ENCODE measurements at places on chromosomes 5 and 9. TPM values are rescaled to one million over a fixed set of nuclear protein-coding genes. Genes with fewer than 3 reads are reported as not detected.

CDH6 gene
- 5.3 TPM for total RNA-seq

BTNL3 gene
- not detected for total RNA-seq

LHX3 gene
- total RNA-seq, result not detected

GOLPH3 gene
- 87.0 TPM for total RNA-seq

OBP2B gene
- total RNA-seq, result not detected

ADAMTS13 gene
- total RNA-seq, result 2.8 TPM

- no peak for DNase-seq
Observed at GRCh38 chr5:53488195-53488722, 7.8 kb downstream of the FST start.

GRCh38 chr5:39759701-39760100 is 334.9 kb upstream of the DAB2 start:
- DNase-seq, result no peak
